ENCODE measurements at places on chromosomes 5 and 9. TPM values are rescaled to one million over a fixed set of nuclear protein-coding genes. Genes with fewer than 3 reads are reported as not detected.

Gene ABO
- not detected for total RNA-seq

DNA sequence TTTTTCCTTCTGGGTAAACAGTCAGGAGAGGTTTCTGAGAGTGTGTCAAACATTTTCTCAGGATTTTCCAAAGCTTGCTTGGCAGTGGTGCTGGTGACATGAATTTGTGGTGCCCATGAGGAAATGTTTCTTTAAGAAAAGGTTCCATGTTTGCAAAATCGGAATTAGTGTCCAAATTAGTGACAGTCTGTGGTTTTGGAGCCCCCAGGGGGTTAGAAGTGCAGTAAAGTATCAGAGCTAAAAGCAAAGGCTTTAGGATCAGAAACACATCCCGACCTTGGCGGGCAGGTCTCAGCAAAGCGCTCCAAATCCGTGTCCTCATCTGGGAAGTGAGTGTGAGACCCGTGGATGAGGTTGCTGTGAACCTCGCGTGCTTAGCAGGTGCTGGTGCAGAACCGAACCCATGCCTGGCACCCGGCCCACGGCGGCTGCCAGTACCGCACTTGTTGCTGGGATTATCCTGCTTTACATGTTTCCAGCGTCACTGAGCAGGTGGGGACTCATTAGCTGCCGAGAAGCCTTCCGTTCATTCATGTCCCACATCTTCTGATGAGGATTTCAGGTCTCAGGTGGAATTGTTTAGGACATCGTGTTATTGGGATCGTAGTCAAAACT, 70.8 kb upstream of the COL5A1 start:
- peak; percentile 86 for DNase-seq
- H3K36me3 ChIP-seq: no peaks in the 10 kb centered on the region
- H3K27me3 ChIP-seq: no peaks in the 10 kb centered on the region

Gene GLIPR2
- total RNA-seq: 33.3 TPM

DNA sequence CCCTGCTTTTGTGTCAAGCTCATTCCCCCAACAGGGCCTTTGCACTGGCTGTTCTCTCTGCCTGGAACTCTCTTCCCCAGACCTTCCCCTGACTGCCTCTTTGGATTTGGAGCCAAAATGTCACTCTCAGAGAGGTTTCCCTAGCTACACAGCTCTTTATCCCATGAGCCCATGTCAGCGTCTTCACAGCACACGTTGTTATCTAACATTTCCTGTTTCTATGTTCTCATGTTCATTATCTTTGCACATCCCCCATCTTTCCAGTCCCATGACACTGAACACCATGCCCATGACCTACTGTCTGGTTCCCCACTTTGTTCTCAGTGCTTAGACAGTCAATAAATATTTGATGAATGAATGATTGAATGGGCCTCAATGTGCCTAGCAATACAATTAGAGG, 26.3 kb upstream of the ARSI start:
- no peaks in the 10 kb centered on the region for H3K27me3 ChIP-seq
- H3K4me1 ChIP-seq: no peaks in the 10 kb centered on the region
- H3K4me3 ChIP-seq: no peak overlapping the region
- no peaks in the 10 kb centered on the region for H3K36me3 ChIP-seq
- DNase-seq: no peak
- no peak overlapping the region for H3K27ac ChIP-seq

Gene SPATA9
- total RNA-seq: 1.2 TPM

- H3K4me1 ChIP-seq: no peaks in the 10 kb centered on the region
- DNase-seq: no peak
- no peaks in the 10 kb centered on the region for H3K36me3 ChIP-seq
Observed at GRCh38 chr5:174706997-174707572, 17.3 kb upstream of the MSX2 start.

Measured in osteoblast (primary cell).